ENCODE measurements at places on chromosomes 6 and 20.

- no peak for DNase-seq
These were observed 594 bp downstream of the ARFGEF3 start for GRCh38 chr6:138162111-138162954.

DNA sequence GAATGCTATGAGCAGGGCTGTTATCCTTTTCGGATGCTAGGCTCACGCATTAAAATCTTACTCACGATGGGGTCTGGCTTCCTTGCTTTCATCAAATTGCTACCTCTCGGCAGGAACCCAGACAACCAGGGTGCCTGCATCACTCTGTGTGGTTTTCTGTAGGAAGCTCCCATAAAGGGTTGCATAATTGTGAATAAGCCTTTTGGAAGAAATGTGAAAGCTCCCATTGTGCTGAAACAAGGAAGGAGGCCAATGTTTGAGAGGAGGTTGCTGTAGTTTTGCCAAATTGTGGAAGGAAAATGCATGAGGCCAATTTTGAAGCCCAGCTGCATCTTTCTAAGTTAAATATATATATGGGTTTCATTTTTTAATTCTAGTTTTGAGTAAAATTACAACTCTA lies 615.5 kb downstream of the C6orf118 start:
- DNase-seq, result no peak

GRCh38 chr6:132812756-132813172 lies 1.6 kb upstream of the RPS12 start:
- DNase-seq, result no peak

- no peak for DNase-seq
These were observed 31.0 kb upstream of the ASIP start for GRCh38 chr20:34210271-34210670.

DNA sequence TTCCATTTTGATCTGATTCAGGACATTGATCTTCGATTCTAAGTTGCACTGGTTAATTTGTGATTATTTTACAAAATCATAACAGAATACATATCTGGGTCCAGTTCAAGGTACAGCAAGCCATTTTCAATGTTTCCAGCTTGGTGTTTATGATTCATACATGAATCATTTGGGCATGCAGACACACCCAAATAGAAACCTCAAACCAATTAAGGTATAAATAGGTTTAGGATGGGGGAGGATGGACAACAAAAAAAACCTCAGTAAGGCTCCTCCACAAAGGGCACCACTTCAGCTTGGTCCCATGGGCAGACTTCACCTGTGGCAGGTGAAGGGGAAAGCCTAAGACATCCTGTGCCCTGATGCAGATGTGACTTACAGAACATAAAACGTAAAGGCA lies 192.7 kb downstream of the KHDC1L start:
- no peak for DNase-seq

DNA sequence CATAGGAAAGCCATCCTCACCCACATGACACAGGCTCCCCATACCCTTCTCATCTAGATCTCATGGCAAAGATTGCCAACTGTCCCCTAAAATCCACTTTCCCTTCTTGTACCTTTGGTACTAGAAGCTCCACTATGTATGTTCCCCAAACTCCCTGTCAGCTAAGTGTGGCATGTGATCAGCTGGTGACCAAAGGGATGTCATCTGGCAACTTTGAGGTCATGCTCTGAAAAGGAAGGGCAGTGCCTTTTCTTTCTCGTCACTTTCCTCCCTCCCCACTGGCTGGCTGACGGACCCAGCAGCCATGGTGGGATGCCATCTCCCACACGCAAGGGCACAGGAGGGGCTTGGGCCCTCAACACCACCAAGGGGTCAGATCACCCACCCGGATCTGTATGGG lies 23.8 kb upstream of the TAF8 start:
- no peak for DNase-seq

DNA sequence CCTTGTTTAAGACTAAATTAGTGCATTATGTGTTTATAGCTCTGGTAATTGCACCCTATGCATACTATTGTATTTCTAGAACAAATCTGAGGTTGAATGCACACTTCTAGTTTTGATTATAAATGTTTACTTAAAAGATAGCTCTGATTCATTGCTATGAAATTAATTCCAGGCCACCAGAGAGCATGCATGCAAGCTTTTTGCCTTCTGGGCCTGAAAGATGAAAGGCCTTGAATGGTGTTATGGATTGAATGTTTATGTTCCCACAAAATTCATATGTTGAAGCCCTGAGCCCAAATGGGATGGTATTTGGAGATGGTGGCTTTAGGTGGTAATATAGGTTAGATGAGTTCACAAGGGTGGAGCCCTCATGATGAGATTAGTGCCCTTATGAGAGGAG lies 695.0 kb upstream of the MAP3K7 start:
- no peak for DNase-seq

GRCh38 chr6:25774120-25774715 lies 19.7 kb downstream of the SLC17A4 start:
- no peak for DNase-seq

- DNase-seq, result peak; percentile 76
These were observed 148.9 kb downstream of the CEBPB start for GRCh38 chr20:50339466-50339901.

DNA sequence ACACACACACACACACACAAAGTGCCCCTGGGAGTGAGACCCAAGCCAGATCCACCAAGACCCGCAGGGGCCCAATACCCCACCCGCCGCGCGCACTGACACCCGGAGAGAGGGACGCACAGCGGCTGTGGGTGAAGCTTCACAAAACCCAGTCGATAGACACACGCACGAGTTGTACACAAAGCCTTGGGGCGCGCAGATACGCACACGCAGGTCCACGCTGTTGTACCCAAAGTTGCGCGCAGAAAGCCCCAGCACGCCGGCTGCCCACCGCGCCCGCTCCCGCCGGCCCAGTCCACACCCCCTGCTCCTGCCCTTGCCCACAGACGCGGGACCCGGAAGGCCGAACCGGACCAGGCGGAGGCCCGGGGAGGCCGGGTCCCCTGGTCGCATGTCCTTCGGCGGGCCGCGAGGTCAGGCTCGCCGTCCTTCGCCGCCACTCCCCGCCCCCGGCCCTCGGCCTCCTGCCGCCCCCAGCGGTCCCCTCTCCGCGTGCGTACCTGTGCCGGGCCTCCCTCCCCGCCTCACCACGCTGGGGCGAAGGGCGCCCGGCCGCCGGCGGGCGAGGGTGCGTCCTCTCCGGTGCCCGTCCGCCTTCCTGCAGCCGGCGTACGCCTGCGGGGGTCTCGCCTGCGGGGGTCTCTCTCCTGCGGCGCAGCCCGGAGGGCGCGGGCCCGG lies at the start of gene TMEM74B:
Gene TMEM74B, minus strand, starts transcription at position 344 of the 678 bp plus-strand sequence. CDS start 1,180 bp downstream, outside the sequence.
- DNase-seq, result no peak

DNA sequence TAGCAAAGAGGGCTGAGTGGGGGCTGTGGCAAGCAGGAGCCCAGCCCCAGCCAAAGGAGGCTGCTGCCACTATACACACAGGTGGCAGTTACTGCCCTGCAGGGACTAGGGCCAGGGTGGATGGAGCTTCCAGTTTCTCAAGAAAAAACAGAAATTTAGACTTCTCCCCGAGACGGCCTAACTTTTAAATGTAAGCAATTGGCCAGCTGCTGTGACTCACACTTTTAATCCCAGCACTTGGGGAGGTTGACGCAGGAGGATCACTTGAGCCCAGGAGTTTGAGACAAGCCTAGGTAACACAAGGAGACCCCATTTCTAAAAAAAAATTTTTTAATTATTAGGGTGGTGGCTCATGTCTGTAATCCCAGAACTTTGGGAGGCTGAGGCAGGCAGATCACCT lies 98.2 kb upstream of the NFATC2 start:
- no peak for DNase-seq

DNA sequence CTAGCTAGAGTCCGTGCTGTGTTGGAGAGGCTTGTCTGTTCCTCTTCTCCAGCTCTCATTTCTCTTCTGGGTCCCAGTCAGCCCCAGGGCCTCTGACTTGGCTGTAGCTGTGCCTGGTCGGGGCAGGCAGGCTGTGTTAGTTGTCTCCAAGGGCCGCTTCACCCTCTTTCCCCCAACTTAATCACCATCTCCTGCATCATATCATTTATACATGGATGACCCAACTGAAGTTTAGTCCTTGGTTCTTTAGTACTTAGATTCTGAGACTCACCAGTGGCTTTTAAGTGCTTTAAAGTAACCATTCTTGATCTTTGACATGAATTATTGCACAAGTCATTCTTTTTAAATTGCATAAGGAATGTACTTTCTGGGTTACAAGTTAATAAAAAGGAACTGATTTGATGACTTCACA lies 127.3 kb downstream of the RTN4IP1 start:
- DNase-seq, result no peak

GRCh38 chr6:149271348-149272340 lies 45.9 kb upstream of the TAB2 start:
- no peak for DNase-seq

DNA sequence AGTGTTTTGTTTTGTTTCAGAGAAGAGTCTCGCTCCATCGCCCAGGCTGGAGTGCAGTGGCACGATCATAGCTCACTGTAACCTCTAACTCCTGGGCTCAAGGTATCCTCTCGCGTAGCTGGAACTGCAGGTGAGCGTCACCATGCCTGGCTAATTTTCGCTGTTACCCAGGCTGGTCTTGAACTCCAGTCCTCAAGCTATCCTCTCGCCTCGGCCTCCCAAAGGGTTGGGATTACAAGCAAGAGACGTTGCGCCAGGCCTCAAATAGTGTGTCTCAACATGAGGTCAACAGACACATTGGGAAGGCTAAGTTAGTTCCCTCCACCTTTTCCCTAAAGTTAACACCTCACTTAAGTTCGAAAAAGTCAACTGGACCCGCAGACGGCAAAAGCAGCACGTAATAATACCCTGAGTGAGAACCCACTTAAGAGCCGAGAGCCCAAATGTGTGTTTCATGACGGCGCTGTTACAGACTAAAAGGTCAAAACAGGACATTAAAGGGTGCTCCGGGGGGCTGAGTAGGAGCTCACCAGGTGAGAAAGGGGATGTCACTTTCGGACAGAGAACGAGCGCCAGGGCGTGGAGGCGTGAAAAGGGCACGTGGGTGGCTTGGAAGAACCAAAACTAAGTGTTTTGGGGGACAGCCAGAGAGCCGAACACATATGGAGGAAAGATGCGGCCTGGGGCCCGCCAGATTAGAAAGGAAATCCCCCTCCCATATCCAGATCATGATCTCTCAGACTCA lies 499 bp downstream of the TTI1 start:
- no peak for DNase-seq

DNA sequence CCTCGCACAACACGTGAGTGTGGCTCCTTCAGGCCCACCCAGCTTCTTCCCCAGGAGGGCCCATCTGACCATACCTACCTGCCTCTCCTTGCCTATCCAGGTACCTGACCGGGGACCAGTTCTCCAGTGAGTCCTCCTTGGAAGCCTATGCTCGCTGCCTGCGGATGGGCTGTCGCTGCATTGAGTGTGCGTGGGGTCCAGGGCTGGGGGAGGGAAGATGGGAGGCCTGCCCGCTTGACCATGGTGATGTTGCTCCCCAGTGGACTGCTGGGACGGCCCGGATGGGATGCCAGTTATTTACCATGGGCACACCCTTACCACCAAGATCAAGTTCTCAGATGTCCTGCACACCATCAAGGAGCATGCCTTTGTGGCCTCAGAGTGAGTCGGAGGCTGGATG lies 26.5 kb downstream of the PLCG1 start:
- no peak for DNase-seq

GRCh38 chr6:87183687-87184086 lies 28.3 kb downstream of the ZNF292 start:
- DNase-seq, result no peak

GRCh38 chr6:33979750-33980149 lies 166.1 kb downstream of the GRM4 start:
- peak; percentile 8 for DNase-seq

- no peak for DNase-seq
These were observed 30.9 kb upstream of the AVP start for GRCh38 chr20:3115190-3116107.

GRCh38 chr6:156735751-156736150 lies 41.4 kb upstream of the ARID1B start:
- no peak for DNase-seq

DNA sequence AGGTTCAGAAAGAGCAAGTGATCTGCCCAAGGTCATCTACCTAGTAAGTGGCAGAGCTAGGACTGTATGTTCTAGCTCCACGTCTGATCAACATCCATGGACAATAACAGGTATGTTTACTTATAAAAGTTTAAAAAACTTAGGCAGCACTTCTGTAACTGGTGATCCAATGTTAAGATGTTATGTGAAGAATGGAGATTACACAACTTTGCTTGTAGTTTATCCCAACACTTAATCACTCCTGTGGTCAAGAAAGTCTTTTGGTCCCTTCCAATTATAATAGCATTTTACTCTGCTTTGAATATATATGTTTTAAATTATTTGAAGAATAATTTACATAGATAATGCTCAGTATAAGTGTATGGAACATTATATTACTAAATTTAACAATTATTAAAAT lies 4.8 kb downstream of the FBXO30 start:
- DNase-seq, result no peak

DNA sequence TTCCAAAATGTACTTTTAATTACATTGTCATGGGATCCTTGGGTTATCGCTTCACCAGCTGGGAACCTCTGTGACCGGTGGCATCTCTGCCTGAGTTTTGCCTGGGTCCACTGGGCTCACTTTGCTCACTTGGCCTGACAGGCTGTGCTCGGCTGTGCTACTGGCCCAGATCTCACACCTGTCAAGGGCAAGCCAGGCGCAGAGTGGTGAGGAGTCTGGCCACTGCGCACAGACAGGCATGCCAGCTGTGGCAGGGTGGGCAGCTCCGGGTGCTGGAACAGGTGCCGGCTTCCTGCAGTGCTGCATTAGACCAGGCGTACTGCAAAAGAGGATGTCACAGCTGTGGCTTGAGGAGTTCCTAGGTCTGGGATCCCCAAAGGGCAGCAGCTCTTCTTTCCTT lies 489.8 kb downstream of the TENT5A start:
- no peak for DNase-seq

DNA sequence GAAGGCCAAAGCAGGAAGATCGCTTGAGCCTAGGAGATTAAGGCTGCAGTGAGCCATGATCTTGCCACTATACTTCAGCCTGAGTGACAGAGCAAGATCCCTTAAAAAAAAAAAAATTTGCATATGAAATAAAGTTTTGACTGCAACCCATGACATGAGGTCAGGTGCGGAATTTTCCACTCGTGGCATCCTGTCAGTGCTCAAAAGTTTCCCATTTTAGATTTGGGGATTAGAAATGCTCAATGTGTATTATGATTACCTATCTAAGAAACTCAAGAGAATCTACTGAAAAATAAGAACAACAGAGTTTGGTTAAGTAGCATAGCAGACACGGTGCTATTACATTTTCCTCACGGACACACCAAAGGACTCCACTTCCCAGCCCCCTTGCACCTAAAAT lies 11.7 kb downstream of the SLC23A2 start:
- DNase-seq, result no peak

- DNase-seq, result no peak
These were observed 34.6 kb downstream of the TAF8 start for GRCh38 chr6:42084889-42085288.

DNA sequence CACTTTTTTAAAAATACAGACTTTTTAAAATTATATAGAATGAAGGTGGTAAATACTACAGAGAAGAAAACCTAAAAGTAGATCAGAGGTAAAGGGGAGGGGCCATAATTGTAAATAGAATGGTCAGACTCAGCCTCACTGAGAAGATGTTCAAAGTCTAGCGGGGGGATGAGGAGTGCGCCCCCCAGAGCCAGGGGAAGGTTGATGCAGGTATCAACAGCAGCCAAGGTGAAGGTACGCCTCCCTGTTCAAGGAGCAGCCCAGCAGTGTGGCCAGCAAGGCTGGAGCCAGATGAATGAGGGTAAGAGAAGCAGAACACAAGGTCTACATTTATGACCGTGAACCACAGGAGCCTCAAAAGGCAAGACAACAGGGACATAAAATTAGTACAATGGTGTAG lies 204.1 kb downstream of the PTPRT start:
- no peak for DNase-seq

Data from uterus (tissue), 4 donors.